GM12865 (cell line): ENCODE measurements at places on chromosomes 5 and 9.

- no peak for DNase-seq
Observed at GRCh38 chr9:108666240-108666784, 189.5 kb downstream of the ACTL7B start.

DNA sequence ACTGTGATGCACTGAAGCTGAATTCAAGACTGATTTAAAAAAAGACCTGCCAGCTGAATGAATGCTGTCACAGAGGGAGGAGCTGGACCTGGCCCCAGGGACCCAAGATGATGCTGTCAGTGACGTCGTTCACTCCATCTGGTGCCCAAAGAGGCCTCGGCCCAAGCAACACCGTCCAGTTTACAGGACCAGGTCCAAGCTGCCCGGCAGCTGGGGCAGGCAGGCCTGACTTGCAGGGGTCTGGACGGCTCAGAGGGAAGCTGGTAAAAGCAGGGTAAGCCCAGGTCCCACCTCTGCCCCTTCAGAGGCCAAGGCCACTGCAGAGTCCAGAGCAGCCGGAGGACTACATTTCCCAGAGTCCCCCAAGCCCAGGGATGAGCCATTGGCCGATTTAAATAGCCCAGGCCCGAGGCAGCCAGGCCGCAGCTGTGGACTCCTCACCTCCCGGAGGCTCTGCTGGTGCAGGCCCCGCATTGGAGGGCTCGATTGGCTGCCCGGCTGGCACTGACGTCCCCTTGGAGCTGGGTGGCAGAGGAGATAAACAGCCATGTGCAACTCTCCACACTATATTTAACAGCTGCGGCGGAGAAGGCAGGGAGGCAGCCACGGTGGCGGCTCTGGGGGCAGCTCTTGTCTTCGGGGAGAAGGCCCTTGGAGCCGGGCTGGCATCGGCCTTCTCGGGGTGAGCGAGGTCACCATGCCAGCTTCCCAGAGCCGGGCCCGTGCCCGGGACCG lies at the start of gene PLPP7:
Gene PLPP7 (plus strand): TSS at position 423 of the 735 bp plus-strand sequence. CDS start 275 bp downstream, at position 698.
- DNase-seq: peak; percentile 29

DNA sequence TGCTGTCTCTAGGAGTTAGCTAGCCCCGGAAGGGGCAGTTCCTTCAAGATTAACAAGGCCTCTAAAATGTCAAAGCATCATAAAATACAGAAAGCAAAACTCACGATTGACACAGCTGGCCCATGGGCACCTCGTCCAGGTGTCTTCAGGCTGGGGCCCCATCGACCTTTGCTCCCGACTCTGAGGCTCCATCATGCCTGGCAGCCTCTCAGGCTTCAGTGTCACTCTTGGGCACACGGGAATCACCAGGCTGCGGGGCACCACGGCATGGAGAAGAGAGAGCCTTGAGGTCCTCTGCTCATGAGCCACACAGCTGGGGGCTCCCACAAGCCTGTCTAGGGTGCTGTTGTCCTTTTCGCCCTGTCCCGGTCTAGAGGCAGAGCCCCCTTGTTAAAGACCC lies 161.2 kb downstream of the GAPVD1 start:
- DNase-seq: no peak

DNA sequence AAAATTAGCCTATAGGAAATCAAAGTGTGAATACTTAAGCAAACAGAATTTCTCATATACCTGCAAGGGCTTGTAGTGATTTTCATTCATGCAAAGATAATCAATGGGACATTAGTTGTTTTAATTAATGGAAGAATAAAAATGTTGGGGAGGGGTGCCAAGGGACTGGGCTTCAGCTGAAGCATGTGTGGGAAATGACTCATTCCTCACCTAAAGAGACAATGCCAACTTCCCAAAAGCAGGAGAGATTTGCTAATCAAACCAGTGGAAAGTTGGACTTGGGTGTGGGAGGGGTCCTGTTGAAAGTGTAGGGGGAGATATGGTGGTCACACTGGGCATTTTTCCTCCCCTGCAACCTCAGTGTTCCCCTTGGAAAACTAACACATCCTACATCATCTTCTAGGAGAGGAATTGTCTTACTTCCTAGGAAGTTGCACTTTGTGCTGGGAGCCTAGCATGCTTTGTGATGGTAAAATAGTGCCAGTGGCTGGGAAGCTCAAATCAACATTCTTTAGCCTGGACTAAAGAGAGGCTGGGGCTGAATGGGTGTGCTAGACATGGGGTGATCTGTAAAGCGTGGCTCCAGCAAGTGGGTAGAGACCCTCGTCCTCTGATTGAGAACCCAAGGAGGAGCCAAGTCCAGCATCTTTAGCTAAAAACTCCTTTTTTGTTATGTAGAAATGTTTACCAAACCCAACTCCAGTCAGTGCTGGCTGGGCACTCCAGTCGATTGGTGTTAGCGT lies 6.4 kb upstream of the LHX2 start:
- DNase-seq: no peak

DNA sequence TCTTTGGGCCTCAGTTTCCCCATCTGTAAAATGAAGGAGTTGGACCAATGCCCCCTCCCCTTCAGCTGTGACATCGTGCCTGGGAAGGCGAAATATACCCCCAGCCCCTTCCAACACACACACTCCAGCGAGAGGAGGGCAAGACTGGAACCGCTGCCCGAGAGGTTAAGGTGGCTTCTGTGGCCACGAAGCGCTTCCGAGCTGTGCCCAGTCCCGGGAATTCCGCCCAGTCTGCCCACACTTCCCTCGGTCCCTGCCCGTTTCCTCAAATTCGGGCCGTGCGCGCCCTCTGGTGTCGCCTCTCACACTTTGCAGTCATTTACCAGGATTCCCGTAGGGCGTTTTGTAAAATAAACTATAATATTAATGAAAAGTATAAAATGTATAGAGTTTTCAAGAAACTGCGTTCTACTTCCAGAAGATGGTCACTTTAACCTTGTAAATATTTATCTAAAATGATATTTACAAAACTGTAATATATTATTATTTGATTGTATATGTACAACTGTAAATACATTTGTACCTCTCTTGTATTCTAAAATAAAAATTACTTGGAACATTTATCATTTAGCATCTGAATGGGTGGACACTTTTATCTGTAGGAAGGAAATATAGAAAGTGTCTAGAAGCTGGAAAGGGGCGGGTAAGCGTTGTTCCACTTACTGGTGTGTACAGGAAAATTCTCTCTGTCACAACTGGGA lies 11.0 kb upstream of the EXOSC2 start:
- peak; percentile 64 for DNase-seq
